ENCODE measurements at places on chromosomes 12 and 14.

DNA sequence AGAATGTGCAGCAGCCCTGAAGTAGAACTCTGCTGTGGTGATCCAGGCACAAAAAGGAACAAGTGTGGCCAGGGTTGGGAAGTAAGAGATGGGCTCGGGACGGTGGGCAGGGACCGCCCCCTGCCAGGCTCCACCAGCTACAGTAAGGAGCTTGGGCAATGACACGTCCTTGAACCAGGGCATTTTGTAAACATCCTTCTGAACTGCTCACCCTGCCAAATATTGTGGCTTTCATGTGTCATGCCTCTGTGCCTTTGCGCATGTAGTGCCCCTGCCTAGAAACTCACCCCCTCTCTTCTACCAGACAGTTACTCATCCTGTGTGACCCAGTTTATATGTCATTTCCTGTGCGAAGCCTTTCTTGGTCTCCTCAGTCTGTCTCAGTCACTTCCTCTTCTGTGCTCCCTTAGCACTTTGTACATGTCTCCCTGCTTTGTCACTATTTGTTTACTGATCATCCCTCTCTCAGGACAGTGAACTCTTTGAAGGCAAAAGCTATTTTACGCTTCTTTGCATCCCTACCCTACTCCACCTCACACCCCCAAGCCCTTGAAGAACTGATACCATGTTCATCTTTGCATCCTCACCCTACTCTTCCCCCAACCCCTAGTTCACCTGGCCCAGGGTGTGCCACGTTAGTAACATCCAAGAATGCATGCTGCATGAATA lies 108.9 kb upstream of the PLEKHG7 start:
- peak; percentile 94 for DNase-seq

GRCh38 chr14:67493092-67493717 lies 4.7 kb upstream of the TMEM229B start:
- no peak for DNase-seq

- no peak for DNase-seq
These were observed 1.4 kb downstream of the ETNK1 start for GRCh38 chr12:22626406-22626805.

DNA sequence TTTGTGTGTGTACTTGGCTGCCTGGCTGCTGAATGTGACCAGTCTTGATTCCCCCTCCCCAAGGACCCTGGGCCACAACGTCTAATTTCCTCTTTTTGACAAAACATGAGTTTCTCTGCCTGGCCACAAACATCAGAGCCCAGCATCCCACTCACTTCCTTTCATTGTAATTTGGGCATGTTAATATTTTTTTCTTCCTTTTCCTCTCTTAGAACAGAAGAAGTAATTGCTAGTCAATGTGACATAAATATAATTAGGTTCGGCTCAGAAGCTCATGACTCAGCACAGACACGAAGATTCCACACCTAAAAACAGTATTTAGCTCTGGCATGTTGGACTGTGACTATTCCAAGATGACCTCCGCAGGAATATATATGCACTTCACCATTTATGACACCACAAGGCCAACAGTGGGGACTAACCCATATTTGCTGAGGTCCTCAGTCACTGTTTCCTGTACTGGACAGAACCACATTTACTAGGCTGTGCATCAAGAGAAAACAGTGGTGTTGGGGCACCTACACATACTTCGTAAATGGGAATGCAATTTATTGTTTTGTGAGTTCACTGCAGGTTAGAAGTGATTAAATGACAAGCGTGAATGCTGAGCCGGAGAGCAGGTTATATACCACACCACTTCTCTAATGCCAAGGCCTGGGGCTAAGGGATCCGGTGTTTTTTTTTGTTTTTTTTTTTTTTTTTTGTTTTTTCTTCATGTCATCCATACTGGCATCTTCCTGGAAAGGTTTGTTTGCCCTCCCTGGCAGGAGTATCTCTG lies 4.2 kb downstream of the GSG1 start:
- DNase-seq = peak; percentile 26

GRCh38 chr14:77955816-77956484 lies 156.0 kb downstream of the ADCK1 start:
- DNase-seq = no peak

GRCh38 chr12:470133-470532 lies 10.4 kb downstream of the B4GALNT3 start:
- DNase-seq = no peak

- no peak for DNase-seq
These were observed 40.9 kb downstream of the FZD10 start for GRCh38 chr12:130203151-130203550.

DNA sequence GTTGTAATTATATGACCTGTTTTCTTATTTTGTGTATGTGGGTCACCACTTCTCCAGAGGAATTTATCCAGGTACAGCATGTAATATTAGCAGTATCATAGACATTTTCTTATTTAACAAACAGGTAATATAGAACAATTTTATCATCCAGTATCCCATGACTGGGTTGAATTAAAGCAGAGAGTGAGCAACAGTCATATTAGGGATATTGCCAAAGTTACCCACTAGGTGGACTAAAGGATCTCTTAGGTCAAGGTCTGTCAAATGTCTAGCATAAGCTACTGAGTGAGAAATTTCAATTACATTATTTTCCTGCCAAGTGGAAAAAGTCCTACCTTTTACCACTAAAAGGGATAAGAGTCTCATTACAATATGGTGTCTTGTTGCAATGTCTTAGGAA lies 62.1 kb upstream of the TRIM9 start:
- no peak for DNase-seq

DNA sequence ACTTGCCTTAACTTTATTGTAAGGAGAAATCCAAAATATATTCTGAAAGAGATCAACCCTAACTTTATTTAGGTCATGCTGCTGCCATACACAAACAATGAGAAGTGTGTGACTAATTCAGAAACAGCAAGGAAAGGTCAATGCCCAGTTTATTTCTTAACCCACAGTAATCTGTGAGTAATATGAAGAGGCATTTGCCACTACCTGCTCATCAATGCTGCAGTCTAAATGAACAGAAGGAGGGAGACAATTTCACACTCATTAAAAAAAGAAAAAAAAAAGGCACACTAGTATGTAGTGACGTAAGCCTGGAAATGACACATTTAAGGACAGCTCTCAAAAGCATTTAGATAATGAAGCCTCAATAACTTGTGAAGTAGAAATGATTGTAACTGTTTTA lies 90.5 kb upstream of the FOXN3 start:
- DNase-seq = peak; percentile 73

DNA sequence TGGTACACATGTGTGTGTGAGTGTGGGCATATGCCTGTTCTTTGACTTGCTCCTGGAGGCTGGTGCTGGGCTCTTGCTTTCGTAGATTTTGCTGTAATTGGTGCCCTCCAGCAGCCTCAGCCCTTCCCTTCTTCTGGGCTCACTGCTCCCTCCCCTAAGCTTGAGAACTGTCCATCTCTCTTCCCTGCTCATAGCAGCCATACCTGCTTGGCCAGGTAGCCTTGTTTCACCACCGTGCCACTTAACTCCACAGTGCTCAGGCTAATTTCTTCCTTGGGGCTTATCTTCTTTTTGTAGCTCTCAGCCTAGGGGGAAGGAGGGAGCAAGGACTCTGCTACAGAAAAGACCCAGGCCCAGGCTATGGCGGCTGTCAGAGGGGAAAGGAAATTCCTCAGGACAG lies 19.8 kb downstream of the PLEK2 start:
- no peak for DNase-seq

DNA sequence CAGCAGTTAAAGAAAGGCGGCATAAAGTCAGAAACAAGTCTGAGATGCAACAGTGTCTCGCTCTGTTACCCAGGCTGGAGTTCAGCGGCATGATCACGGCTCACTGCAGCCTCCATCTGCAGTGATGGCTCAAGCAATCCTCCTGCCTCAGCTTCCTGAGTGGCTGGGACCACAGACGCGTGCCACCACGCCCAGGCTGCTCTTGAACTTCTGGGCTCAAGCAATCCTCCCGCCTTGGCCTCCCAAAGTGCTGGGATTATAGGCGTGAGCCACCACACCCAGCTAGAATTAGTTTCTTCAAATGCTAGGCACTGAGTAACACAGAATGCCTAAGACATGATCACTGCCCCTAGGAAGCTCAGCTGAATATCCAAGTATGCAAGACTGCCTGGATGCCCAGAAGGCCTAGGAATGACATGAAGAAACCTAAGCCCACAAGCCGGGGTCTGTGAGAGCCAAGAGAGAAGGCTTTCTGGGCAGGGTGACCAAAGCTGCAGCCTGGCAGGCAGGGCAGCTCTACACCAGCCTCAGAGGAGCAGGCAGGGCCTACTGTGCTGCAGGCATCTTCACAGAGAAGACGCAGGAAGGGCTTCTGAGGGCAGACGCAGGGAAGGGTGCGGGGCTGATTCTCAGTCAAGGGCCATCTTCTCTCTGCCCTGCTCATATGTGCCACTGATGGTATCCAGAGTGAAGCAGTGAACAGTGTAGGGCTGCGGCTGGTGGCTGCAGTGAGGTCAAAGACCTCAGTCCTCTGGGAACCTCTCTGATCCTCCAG lies 4.3 kb upstream of the PPP2R5C start:
- no peak for DNase-seq

DNA sequence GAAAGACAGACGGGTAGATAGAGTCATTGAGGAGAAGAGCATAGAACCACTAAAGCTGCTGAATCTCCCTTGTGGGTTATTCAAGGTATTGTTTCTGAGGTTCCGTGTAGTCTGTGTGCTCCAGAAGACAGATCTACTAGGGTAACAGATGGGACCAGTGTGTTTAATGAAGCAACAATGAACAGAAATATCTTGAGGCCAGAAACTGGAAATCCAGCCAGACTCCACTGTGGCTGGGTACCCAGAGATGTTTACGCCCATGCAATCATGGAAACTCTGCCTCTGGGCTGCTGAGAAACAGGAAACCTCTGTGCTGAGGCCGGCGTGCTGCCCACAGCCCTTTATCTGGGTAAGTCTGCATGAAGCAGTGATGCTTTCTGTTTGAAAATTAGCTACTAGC lies 8.3 kb downstream of the PROX2 start:
- peak; percentile 37 for DNase-seq

DNA sequence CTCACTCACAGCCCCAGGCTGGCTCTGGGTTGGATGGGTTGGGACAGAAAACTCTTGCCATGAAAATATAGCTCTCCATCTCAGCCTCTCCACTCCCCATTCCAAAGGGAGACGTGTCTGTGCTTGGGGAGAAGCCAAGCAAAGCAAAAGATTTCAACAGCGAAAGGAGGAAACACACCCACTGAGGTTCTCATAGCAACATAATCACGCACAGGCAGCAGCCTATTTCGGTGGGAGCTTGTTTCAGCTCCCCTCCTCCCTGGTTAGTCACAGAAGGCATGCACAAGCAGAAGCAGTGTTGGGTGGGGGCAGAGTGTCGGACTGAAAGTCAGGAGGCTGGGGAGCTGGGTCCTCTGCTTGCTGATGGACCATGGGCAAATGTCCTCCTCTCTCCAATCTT lies 1.9 kb upstream of the PRMT8 start:
- peak; percentile 14 for DNase-seq

- no peak for DNase-seq
These were observed 72.0 kb downstream of the NUMB start for GRCh38 chr14:73386342-73386741.

DNA sequence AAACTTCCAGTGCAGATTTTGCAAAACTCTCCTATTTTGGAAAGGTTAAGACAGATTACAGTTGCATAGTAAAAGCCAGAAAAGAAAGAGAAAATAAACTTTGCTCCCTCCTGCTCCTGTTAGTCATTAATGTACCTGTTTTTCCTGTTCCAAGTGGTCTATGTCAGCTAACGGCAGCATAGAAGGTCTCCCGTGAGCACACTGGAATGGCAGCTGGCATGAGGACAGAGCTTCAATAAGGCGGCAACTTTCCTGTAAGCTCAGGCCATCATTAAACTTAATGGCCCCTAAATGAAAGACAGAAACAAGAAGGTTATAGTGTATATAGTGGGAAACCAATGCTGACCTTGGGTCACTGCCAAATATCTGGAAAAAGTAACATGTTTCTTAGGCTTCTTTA lies 16.0 kb downstream of the EIF2B2 start:
- no peak for DNase-seq

DNA sequence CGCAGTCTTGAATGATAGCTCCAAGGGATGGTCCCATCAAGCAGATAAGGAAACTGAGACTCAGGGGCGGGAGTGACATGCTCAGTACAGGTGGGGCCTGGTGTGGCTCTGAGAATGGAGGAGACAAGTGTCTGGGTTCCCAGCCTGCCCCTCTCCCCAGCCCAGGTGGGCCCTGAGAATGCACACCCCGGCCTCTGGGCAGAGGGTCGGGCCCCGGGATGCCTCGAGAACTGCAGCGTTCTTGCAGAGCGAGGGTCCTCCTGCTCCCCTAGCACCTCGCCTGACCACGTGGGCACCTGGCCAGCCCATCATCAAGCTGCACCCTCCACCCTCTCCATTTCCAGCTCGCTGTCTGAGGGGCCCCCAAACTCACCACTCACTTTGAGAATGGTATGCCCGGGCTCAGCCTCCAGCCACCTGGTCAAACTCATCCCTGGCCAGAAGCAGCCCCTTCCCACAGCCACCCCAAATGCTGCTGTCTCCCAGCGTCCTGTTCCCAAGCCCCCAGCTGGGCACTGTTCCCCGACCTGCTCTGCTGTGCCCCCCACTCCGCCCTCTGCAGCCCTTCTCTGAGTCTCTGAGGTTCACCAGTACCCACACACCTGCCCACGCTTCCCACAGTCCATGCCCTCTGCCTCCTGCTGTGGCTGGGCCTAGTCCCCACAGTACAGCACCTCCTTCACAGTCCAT lies 44.3 kb downstream of the CYP46A1 start:
- DNase-seq = no peak

GRCh38 chr12:25241167-25242020 lies 9.3 kb downstream of the KRAS start:
- DNase-seq = peak; percentile 60

DNA sequence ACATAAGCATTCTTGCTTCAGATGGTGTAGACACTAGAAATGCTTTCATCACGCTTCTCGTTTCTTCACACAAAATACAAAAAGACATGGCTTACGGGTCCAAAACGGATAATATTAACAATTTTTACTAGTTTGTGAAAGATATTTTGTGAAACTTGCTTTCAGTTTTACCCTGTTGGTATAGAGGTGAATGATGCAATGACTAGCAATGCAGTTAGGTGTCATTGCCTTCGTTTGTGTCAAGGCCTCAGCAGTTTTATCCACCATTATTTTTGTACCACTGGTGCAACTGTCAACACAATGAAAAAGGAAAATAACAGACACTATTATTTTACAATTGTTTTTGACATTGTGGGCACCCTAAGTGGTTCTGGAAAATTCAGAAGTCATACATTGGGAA lies 323.0 kb downstream of the FLRT2 start:
- peak; percentile 28 for DNase-seq

- DNase-seq = no peak
These were observed 8.7 kb upstream of the NIN start for GRCh38 chr14:50839691-50840090.

GRCh38 chr12:98352835-98353234 lies 162.6 kb upstream of the TMPO start:
- DNase-seq = peak; percentile 25

GRCh38 chr12:54029529-54030441 lies 1.5 kb downstream of the HOXC6 start:
- no peak for DNase-seq

GRCh38 chr12:68480526-68480925 lies 130.2 kb upstream of the RAP1B start:
- no peak for DNase-seq

DNA sequence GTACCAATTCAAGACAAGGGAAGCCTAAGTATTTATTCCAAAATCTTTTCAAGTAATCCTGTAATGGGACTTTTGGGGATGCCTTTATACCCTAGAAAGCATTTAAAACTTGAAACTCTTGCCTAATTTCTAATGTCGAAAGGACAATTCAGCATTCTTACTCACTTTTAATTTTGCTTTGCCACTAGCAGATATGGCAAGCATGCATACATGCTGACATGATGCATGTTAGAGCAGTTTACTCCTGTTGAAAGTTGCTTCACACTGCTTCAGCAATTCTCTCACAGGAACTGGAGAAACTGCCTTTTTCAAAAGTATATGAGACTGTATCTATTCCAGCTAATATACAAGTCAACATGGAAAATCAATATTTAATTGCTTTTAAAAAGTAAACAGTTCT lies 79.9 kb downstream of the TAOK3 start:
- no peak for DNase-seq

All from fibroblast of skin of abdomen (primary cell).